ENCODE measurements at places on chromosomes 6 and 20.

- DNase-seq = no peak
These were observed 1.0 kb downstream of the CCN2 start for GRCh38 chr6:131949909-131950766.

GRCh38 chr6:20349225-20349624 is 52.5 kb upstream of the E2F3 start:
- DNase-seq = no peak

GRCh38 chr6:95240514-95240913 is 336.8 kb upstream of the MANEA start:
- DNase-seq = no peak

DNA sequence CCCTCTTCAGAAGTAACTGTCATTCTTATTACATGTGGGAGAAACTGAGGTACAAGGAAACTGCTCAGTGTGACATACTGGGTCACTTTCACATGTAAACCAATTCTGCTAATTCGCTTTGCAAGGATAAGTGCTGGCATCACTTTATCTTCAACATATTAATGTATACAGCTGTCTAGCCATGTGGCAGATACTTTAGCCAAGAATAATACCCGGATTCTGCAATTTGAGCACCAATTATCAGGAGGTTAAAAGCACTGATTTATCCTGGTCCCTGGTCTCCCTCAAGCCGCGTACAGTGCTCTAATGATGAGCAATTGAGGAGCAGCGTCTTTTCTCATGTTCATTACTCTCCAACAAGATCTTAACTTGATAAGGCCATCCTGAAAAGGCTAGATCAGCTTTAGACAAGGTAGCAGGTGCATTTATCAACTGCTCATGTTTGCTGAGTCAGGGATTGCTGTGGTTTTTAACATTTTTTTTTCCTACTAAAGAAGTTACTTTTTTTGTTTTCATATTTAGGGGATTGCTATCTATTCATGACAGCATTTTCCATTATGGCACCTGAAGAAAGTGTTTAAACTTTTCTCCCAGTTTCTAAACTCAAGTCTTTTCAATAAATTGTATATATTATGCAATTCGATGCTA is 1066.3 kb upstream of the MAP3K7 start:
- no peak for DNase-seq

DNA sequence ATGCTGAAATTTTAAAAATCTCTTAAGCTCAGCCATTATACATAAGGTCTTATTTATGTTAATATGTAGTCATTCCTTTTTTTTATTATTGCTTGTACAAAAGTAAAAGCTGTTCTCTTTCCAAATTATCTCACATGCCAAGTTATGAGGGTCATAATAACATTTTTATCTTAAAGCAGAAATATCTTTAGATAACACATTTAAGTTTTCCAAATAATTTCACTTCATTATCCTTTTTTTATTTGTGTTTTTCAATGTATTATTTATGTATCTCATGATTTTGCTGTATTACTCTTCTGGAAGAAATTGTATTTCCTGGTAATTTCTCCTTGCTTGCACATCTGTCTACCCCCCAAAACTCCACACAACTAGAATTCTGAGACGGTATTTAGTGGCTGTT is 461.1 kb upstream of the SOX4 start:
- no peak for DNase-seq

GRCh38 chr6:45614488-45615285 is 237.0 kb upstream of the SUPT3H start:
- no peak for DNase-seq

DNA sequence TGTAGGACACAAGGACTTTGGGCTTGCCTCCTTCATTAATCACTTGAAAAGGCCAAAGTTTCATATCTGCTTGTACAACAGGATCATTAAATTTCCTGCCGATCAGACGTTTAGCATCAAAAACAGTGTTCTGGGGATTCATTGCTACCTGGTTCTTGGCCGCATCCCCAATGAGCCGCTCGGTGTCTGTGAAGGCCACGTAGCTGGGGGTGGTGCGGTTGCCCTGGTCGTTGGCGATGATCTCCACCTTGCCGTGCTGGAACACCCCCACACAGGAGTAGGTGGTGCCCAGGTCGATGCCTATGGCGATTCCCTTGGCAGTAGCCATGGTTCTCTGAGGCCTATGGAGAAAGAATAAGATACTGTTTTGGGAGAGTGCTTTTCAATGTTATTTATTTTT is 3.4 kb downstream of the HSPA1L start:
- no peak for DNase-seq

DNA sequence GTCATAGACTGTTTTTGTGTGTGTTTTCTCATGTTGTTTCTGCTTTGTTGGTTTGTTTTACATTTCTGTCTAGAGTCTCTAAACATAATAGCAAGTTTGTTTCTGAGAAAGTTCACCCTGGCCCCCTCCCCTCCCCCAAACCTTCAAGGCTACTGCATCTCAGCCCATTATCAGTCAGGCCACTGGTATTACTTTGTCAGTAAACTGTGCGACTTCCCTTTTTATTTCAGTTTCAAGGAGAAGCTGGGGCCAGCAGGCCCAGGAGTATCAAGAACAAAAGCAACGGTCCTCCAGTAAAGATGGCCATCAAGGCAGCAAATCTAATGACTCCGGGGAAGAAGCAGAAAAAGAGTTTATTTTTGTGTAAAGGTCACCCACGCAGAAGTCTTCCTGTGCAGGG is 32.8 kb upstream of the SCGN start:
- DNase-seq = no peak

DNA sequence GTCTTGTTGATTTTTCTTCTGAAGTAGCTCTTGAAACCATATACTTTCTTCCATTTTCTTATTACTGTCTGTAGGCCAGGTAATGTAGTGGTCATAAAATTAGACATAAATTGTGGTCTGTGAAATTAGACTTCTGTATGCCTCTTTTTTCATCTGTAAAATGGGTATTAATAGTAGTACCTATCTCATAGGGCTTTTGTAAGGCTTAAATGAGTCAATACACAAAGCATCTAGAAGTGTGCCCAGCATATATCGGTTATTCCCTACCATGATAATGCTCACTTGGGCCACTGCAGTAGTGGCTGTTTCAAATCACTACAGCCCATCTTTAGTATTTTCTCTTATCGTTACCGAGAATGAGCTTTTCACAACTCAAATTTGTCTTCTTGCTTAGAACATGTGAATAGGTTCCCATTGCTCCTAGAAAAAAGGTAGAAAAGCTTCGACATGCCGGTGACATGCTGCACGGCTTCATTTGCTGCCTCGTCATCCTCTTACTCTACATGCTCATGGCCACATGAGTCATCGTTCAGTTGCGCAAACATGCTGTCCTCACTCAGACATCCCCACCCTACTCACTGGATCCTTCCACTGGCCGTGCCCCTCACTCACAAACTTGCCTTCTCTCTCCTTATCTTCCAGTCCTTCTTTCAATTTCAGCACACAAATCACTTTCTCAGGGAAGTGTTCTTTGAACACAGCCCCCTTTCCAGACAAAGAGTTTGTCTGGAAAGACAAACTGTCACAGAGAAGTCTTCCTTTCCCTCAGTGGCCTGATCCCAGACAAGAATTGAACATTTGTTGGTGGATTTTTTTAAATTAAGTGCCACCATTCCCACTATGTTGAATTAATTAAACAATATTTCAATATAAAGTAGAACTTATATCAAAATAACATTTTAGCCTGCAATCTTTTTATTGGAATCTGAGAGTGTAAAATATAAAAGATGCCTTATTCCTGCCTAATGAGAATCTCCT is 32.2 kb upstream of the ERVFRD-1 start:
- no peak for DNase-seq

GRCh38 chr6:98486057-98486456 is 348.3 kb upstream of the POU3F2 start:
- no peak for DNase-seq

DNA sequence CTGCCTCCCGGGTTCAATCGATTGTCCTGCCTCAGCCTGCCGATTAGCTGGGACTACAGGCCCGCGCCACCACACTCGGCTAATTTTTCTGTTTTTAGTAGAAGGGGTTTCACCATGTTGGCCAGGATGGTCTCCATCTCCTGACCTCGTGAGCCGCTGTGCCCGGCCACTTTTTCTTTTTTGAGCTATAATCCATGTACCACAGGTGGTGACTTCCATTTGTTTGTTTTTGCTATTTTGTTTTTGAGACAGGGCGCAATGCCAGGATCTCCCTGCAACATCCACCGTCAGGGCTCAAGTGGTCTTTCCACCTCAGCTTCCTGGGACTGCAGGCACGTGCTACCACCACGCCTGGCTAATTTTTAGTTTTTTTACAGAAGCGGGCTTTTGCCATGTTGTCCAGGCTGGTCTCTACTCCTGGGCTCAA is 8.5 kb downstream of the HSPA1B start:
- DNase-seq = no peak
